ENCODE measurements at places on chromosomes 3 and 15.

- no peak for DNase-seq
These were observed 4.5 kb upstream of the RPL24 start for GRCh38 chr3:101690972-101691371.

- DNase-seq: no peak
These were observed 153.5 kb upstream of the GOLIM4 start for GRCh38 chr3:168249205-168249549.

DNA sequence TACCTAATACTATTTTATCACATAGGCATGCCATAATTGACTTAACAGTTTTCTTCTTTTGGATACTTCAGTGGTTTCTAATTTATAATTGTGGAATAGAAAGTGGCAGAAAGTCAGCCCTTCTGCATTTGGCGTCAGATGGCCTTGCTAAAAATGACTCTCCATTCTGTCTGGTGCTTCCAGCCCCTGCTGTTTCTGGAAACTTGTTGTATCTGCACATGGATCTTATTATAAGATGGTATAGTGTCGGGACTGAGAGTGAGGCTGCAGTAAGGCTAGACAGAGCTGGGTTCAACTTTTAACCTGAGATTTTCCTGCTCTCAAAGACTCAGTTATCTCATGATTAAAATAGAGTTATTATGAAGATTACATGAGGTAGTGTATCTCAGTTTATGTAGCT lies 74.8 kb upstream of the WDR72 start:
- DNase-seq: no peak

- no peak for DNase-seq
These were observed 214.6 kb upstream of the UBE2E2 start for GRCh38 chr3:22988566-22988965.

DNA sequence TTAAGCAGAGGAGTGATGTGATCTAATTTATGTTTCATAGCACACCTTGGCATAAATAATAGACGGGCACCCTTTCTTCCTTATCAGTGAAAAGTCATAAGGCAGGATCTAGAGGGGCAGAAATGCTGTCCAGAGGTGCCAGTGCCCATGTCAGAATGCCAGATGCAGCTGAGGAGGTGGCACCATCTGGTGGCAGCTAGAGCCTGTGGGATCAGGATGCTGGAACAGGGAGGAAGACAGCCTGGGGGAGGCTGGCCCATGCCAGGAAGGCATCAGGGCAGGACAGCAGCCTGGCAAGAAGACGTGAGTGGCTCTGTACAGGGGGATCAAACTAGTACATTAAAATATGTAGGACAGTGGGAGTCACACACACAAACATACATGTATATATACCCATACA lies 16.5 kb downstream of the MYH15 start:
- DNase-seq: peak; percentile 24

DNA sequence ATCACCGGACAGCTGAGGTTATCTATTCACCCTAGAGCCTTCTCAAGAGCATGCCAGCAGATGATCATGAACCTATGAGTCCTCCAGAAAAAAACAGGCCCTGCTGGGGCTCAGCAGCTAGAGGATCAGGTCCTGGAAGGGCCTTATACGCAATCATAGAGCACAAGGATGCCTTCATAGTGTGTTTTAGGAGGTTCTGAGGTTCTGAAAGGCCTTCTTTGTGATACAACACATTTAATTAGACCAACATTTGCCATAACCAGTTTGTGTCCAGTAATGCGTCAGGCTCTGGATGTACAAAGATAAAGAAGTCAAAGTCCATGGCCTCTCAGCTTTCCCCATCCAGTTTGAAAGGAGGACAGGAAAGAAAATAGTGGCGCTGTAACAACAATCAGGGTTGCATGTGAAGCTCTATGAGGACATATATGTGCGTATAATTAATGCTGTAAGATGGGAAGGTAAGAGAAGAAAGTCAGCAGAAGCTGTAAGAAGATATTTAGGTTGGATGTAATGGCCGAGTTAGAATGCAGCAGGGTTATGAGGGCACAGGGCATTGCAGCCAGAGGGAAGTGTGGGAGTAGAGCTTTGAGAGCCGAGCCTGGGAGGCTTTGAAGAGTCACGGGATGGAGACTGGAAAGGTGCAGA lies 302.6 kb upstream of the TBL1XR1 start:
- DNase-seq: no peak

DNA sequence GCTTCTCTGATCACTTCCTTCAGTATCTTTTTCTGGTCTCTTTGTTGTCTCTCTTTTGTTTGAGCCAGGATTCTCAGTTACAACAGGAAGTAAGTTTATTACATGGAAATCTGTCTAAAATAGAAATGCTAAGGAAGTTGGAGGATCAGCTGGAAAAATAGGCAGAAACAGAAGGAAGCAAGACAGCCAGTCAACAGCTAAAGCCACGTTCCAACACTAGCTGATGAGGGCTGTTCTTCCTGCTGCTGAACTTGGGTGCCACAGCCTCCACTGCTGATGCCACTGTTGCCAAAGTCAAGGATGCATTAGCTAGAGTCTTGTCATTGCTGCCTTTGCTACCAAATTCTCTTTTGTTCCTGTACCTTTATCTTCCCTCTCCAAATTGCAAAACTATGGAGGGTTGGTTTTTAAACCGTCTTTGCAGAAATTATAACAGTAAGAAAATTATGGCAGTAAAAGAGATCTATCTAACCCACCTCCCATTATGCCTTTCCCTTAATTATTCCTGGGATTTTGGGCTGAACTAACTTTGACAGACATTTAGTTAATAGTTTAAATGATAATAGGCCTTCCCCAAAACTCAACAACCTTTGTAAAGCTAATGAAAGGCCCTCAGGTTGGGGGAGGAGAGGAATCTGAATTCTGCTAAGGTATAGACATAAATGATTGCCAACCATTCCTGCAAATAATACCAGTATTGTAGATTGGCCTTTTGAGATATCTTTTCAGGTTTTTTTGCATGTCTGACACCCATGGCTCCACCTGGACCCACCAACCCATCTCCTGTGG lies 27.4 kb upstream of the OR5K4 start:
- peak; percentile 6 for DNase-seq

DNA sequence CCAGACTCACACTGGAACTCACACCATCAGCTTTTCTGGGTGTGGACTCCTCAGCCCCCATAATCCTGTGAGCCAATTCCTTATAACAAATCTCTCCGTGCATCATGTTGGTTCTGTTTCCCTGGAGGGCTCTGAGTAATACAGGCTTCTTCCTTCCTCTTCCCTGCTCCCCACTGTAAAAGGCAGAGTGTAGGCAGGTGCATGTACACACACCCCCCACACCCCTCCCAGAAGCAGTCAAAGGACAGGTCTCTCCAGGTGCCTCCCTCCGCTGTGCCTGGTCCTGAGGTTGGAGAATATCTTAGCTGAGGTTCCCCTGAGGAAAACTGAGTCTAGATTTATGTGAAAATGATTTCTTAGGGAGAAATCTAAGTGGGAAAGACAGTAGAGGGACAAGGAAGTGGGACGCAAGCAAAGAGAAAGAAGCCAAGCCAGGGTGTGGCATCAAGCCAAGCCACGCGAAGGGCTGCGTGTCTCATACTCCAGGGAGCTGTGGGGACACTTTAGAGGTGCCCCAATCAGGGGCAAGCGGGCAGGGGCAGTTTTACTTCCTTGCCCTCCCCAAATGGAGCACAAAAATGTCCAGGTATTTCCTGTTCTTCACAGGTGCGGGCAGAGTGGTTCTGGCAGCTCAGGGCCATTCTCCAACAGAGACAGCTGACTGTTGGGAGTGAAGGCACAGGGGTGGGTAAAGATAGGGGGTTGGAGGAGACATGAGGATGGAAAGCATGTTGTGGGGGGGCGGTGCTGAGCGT lies 86.6 kb downstream of the HMG20A start:
- no peak for DNase-seq

DNA sequence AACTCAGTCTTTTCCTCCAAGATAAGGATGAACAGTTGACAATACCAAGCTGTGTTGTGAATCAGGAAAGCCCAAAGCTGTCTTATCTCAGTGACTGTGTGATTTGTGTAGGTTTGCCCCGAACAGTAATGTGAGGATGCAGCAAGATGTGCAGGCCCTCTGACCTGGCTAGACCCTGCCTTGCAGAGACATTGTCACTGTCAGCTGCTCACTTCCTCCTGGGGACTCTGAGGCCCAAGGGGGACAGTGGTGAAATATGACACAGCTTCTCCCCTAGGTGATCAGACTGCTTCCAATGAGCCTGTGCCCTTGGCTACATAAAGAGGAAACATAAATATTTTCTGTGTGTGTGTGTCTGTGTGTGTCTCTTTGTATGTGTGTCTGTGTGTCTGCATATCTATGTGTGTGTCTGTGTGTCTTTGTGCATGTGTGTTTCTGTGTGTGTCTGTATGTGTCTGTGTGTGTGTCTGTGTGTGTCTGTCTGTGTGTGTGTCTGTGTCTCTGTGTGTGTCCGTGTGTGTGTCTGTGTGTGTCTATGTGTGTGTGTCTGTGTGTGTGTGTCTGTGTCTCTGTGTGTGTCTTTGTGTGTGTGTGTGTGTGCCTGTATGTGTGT lies 21.7 kb downstream of the LRRK1 start:
- no peak for DNase-seq

DNA sequence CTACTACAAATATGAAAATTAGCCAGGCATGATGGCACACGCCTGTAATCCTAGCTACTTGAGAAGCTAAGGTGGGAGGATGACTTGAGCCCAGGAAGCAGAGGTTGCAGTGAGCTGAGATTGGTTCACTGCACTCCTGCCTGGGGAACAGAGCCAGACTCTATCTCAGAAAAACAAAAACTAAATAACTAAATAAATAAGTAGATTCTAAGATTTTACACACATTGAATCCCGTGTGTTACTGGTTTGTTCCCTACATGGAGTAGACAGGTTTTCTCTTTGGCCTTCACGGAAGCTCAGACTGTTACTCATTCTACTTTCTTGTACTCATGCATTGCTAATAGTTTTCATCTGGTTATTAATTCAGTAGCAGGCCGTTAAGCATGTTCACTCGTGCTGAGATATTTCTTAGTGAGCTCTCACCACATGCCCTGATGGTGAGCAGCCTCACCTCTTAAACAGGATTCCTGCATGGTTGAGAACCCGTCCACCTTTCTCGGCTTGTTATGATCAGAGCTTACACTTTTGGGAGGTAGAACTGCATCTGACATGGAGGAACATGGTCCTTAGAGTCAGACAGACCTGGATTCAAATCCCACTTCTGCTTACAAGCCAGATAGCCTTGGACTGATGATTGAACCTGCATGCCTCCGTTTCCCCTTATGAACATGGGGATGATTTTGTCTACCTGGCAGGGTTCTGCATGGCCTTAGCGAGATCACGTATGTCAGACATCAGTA lies 49.1 kb downstream of the CMTM7 start:
- no peak for DNase-seq

GRCh38 chr3:183807209-183807728 lies 18.1 kb downstream of the MAP6D1 start:
- DNase-seq: no peak

DNA sequence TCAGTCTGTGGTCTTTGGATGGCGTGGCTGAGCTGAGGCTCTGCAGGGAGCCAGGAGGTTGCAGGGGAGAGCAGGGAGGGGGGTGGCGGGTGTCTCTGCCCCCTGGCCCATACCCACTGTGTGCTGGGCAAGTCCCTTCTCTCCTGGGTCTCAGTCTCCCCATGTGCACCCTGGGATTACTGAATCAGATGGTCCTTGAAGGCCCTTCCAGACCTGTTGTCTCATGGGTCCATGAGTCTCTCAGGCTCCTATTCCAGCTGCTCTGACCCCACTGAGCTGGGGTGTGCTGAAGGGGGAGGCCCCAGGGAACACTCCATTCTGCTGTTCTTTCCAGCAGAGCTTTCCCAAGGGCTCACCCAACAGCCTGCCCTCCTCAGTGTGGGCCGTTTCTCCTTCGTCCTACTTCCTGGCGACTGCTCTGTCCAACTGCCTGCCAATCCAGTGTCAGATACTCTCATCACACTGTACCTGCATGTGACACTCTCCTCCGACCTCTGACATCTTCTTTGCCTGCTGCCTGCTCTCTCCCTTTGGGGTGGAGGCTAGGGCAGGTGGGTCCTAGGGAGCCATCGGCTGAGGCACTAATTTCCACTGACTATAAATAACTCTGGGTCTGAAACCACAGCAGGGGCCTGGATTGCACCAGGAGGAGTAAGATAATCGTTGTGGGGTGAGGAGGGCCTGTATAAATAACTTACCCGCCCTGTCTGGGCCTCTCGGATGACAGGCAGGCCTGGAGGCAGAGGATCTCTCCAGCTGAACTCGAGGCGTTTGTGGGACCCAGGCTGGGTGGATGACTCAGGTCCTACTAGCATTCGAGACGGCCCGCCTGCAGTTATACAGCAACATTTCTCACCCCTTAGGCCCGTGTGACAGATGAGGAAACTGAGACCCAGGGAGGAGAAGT lies 67.1 kb downstream of the ATP2B2 start:
- DNase-seq: no peak

- no peak for DNase-seq
These were observed at the start of gene RASGRF1 for GRCh38 chr15:79090487-79091203. Gene RASGRF1 (minus strand): TSS chr15:79090780. CDS start chr15:79090498, 282 bp downstream.

- DNase-seq: no peak
These were observed 16.5 kb upstream of the VGLL4 start for GRCh38 chr3:11660242-11660641.

GRCh38 chr3:57890874-57891273 lies 117.3 kb upstream of the FLNB start:
- no peak for DNase-seq

DNA sequence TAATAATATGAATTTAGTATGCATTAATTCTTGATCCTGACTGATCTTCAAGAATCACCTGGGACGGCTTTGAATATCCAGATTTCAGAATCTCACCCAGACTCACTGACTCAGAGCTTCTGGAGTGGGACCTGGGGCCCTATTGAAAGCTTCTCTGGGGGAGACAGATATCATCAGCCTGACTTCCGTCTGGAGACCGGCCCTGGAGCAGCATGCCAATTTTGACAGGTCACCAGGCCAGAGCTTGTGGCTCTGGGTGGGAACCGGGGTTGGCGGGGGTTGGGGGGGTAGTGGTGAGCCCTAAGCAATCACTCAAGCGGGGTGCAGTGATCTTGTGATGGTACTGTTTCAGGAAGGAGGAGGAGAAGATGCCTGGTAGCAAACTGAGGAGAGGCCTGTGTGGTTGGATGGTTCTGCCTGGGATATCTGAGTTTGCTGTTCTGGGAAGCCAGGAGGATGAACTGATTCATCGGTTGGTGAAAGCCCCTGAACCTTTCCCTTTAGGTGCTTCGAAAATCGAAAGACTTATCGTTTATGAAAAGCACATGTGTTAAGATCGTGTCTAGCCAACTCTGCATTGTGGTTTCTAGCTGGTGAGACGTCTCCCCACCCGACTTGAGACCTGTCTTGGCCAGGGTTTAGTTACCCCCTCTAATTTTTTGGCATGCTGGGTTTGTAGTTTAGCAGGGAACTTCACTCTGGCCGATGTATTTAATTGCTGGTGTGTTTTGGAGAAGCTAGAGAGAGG lies 263.9 kb upstream of the C2CD4B start:
- no peak for DNase-seq
